ENCODE measurements at places on chromosomes 11 and 22.

GRCh38 chr11:15145615-15146014 is 30.9 kb downstream of the INSC start:
- no peak for DNase-seq

DNA sequence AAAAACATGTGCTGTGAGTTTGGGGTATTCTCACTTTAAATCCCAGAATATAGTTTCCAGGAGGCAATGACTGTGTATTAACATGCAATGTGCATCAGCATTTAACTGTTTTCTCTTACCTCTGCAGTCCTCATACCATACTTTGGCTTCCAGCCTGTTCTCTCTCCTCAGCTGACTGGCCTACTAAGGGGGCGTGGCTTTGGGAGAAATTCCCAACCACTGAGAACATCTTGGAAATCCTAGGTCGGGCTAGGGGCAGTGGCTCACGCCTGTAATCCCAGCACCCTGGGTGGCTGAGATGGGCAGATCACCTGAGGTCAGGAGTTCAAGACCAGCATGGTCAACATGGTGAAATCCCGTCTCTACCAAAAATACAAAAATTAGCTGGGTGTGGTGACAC is 13.5 kb upstream of the ZC3H12C start:
- DNase-seq: no peak

- no peak for DNase-seq
These were observed 39.0 kb upstream of the ADA2 start for GRCh38 chr22:17258015-17258787.

DNA sequence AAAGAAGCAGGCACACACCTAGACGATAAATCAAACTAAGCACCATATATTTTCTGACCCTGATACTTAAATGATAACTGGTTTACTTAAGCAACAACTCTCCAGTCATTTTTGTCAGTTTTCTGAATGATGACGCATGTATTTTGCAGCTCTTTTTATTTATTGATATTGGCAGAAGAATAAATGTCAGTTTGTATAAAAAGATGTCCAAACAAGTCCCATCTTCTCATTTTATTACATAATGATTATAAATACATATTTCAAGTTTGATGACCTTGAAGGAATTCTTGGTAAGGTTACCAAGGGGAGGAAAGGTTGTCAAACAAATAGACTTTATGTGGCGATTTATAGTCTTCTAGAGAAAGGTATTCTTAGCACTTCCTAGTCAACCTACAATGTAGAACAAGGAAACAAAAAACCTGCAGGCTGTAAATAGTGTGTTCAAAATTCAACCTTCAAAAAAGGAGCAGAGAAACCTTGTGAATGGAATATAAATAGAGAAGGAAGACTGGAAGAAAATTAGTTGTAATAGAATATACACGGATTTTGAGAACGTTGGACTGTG is 190.7 kb downstream of the JRKL start:
- DNase-seq: no peak

DNA sequence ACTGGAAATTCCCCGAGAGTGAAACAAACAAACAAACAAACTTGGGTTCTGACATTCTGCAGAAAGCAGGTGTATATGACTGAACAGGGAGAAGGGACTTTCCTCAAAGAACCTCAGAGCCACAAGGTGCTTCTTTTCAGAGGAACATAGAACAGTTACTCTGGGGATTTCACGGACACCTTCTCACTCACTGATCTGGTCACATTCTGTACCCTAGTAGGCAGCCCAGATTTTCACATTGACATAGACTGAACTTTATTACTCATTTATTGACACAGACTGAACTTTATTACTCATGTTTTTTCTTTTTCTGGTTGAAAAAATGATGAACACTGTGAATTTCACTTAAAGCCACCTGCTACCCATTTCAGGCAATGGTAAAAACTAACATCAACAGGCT is 263.0 kb downstream of the OPCML start:
- no peak for DNase-seq

DNA sequence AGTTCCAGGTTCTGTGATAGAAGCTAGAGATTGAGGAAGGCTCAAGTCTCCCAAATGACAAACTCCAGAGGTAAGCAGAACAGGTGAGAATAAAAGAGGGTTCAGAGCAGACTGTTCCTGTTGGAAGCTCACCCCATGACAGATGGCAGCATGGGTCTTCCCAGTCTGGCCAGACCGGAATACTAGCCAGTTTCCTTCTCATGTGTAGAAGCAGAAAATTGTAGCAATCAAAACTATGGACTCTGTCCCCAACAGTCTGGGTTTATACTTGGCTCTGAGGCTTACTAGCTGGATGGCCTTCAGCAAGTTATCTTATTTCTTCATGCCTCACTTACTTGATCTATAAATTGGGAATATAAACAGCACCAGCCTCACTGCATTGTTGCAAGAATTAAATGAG is 494.8 kb downstream of the MN1 start:
- DNase-seq: no peak

- DNase-seq: no peak
These were observed 35.0 kb upstream of the SPON1 start for GRCh38 chr11:13927481-13927880.

DNA sequence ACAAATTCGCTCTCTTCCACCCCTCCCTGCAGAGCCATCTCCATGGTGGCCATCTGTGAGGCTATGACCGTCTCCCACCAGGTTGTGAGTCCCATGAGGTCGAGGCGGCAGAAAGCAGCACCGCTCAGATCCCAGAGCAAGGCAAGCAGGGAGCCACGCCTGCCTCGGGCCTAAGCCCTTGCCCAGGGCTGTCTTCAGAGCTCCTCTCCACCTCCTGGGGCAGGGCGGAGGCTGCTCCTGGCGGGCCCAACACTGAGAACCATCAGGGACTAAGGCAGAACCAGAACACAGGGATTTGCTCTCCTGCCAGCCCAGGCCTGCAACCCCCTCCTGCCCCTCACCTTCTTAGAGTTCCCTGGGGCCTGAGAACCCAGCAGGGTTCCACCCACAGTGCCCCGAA is 80.9 kb upstream of the WNT11 start:
- no peak for DNase-seq

- no peak for DNase-seq
These were observed 6.0 kb upstream of the AHNAK start for GRCh38 chr11:62552485-62553079.
